Esophagus squamous epithelium (tissue), 5 donors: ENCODE measurements at places on chromosomes 1 and 21.

DNA sequence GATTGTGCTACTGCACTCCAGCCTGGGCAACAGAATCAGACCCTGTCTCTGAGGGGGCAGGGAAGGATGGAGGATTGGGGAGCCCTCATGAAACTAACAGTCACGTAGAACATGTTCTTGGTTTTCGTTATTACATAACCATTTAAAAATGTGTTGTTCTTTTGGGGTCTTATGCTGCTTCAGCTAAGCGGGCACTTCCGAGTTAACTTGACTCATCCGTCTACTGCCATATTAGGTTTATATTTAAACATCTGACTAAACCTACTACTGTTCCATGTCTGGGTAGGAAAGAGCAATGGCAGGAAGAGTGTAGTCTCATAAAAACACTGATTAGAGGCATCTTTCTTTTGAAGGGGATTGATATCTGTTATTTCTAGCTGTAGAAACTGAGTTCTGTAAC lies 59.5 kb upstream of the BMP8A start:
- no peak for DNase-seq

DNA sequence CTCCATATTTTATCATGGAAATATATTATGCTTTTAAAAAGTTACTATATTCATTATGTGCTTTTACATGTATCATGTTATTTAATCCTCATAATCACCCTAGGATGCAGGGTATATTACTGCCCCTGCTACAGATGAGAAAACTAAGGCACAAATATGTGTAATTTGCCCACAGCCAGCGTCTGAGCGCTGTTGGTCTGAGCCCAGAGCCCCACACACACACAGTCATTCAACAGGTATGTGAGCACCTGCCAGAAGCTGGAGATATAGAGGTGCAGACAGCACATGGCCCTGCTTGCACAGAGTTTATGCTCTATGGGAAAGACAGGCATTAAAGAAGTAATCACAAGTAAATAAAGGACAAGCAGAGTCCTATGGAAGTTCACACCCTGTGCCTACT lies 49.8 kb upstream of the SEC16B start:
- DNase-seq, result no peak

- no peak for DNase-seq
Observed at GRCh38 chr1:182237329-182237728, 154.3 kb downstream of the GLUL start.

GRCh38 chr21:31117128-31117916 lies 79.0 kb upstream of the KRTAP19-8 start:
- DNase-seq, result no peak

- DNase-seq, result no peak
Observed at GRCh38 chr1:86155807-86156565, 586 bp downstream of the COL24A1 start.

DNA sequence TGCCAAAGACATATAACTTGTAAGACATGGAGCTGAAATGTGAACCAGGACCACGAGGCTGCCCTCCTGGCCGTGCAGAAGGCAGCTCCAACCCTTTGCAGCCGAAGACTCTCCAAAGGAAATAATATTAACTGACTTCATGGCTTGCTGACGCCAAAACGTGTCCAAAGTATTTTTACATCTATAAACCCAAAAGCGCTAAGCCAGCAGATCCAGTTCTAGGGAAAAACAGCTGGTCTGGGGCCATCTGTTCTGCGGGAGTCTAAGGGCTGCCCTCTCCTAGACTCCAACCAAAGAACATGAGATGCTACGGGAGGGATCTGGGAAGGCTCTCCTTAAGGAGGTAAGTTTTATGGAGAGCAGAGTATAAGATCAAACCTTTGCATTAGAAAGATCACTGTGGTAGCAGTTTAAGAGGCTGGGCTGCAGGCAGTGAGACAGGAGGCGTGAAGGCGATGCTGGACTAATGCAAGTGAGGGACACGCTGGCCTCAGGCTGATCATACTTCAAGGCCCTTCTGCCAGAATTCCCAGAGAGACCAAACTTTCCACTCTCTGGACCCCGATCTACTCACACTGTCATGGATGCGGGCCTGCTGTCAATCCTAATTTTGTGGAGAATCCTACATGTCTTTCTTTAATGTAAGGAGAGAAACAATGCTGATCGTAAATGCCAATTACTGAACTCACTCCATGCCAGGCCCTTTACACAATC lies 1.2 kb downstream of the TMEM53 start:
- DNase-seq, result no peak

DNA sequence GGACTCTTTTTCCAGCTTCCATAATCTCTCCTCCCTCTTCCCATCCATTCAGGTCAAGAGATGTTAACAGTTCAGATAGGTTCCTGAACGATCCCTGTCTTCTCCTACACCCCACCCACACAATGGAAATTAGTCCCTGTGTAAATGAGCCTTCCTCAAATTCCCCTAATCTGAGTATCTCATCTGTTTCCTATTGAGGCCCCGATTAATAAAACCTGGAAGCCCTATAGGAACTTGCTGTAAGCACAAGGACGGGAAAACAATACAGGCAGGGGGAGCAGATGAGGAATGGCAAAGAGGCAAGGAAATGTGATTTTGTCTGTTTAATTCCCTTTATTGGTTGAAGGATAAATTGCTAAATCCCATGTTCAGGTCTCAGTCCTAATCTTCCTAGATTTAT lies 7.1 kb upstream of the GPX7 start:
- no peak for DNase-seq

GRCh38 chr1:33275195-33275594 lies 18.9 kb downstream of the ZNF362 start:
- DNase-seq, result no peak

GRCh38 chr1:116377541-116378529 lies 4.8 kb downstream of the ATP1A1 start:
- no peak for DNase-seq

DNA sequence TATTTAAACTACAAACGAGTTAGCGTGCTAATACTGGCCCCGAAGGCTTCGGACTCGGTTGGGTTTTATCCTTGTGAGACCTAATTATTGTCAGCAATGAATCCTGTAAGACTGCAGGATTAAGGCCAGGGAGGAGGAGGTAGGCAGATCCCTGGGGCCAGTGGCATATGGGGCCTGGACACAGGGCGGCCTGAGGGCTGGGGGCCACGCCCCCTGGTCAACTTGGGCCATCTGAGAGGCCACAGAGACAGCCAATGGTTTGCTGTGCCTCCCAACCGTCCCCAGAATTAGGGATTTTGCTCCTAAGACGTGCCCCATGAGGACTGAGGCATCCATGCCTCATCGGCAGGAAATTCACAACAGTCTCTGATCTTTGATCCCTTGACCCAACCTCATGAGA lies 31.1 kb upstream of the DISP3 start:
- DNase-seq, result no peak

DNA sequence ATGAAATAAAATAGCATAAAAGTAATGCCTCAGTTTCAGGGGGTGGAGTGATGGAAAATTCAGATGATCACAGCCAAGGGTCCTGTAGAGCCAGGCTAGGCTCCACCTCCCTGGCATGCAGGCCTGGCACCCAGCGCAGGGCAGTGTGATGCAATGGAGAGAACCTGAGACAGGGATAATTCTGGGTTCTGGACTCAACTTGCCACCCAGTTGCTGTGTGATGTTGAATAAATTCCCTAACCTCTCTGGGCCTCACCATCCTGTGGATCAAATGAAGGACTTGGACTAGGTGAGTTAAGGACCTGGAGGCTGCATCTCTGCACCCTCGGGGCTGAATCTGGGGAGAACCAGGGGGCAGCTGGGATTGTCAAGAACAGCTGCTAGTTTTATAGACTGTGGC lies 17.0 kb downstream of the PADI2 start:
- DNase-seq, result no peak

GRCh38 chr1:160558660-160559380 lies 20.5 kb downstream of the CD84 start:
- no peak for DNase-seq

DNA sequence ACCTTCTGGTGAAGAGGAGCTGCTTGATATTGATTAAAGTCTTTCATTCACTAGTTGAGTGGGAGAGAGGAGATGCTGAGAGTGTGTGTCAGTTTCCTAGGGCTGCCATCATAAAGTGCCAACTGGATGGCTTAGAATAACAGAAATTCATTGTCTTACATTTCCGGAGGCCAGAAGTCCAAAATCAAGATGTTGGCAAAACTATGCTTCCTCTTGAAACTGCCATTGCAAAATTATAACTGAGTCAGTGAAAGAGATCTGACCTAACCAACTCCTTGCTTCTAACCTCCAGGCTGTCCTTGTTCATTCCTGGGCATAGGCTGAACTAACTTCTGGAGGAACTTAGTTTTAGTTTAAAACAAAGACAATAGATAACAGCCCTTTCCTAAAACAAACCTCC lies 47.1 kb downstream of the PTGS2 start:
- DNase-seq, result no peak

DNA sequence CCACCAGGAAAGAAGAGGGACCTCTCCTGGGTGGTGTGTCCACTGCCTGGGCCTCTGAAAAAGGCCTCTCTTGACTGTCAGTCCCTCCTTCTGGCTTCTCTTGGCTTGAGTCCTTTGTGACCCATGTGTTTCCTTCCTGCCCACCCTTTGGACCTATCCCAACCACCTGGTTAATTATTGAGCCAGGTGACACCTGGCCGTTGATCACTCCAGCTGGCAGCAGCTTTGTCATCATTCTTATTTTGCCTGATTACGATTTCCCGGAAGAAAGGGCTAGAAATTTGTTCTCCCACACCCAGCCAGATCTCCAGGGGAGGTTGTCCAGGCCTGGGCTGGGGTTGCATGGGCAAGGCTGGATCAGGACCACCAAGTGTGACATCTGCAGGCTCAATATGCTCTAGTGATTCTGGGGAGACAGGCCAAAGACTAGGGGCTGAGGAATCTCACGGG lies 24.8 kb downstream of the CSF1 start:
- DNase-seq, result no peak

DNA sequence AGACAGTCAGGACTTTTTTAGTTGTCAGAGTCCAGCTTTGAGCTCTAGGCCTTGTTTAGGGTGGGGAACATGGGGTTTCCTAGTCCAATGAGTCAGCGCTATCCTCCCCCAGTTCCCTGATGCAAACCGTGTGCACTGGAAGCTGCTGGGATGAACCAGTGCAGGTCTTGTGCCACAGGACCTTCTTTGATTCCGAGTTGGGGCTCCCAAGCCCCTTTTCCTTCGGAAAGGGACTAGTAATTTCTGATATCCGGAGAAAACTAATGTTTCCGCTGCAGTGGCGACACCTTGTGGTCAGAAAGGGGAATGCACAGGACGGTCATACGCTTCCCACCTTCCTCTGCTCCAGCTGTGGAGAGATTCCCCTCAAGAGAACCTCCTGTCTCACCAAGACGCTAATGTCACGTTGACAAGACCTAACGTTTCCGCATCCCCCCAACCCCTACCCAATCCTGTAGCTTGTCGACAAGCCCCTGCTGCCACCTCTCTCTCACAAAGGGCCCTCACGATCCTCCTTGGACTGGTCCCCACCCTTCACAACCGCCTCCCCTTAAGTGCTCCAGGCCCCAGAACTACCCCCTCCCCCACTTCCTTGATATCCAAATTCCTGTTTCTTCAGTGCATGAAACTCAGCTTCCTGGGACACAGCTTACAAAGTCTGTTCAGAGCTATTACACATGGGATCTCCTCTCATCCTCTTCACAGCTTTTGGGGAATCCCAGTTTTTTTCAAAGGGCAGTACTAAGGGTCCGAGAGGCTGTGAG lies 30.9 kb downstream of the GPA33 start:
- DNase-seq, result no peak

DNA sequence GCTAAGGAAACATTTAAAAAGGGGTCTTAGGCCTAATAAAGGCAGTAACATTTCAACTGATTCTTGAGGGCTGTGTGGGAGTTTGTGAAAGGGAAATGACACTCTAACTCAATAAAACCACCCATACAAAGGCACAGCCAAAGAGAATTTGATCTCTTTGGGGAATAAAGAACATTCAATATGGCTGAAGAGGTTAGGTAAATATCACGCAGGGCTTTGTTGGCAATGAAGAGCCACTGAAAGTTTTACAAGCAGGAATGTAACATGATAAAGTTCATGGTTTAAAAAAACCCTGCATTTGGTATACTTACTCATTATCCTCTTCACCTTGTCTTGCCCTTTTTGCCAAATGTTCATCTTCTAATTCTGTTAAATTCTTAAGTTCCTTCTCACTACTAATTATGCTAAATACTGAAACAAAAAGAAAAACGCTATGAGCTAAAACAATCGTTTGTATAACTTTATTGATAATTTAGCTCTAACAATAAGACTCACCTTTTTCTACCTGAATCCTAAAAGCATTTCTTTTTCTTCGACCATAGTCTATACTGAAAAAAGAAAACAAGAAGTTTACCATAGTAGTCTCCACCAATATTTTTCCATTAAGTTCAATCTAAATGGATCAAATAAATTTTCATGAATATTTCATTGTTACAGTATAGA lies 12.5 kb downstream of the NVL start:
- DNase-seq, result no peak

DNA sequence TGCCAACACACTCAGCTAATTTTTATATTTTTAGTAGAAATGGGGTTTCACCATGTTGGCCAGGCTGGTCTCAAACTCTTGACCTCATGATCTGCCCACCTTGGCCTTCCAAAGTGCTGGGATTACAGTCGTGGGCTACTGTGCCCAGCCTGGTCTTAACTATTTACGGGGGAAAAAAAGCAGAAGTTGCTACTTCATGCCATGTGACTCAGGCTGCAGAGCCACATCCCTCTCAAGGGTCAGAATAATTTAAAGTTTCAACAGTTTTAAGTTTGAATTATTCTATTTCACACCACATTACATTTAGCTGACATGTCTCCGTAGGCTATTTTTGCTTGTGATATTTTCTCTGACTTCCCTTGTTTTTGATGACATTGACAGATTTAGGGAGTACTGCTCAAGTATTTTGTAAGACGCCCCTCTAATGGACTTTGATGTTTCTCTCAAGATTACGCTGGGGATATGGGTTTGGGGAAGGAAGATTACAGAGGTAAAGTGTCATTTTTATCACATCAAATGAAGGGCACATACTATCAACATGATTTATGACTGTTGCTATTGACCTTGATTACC lies 14.6 kb upstream of the AGBL4 start:
- no peak for DNase-seq

- no peak for DNase-seq
Observed at GRCh38 chr1:89566761-89567174, 42.1 kb downstream of the LRRC8B start.
